ENCODE measurements at places on chromosomes 5 and 9.
A peak's percentile ranks its signal among the peaks of the same experiment; 100 is the strongest.

- no peak for DNase-seq
These were observed 9.0 kb downstream of the KIAA1958 start for GRCh38 chr9:112495614-112496013.

GRCh38 chr5:1190837-1191239 is 10.6 kb upstream of the SLC6A19 start:
- no peak for DNase-seq

DNA sequence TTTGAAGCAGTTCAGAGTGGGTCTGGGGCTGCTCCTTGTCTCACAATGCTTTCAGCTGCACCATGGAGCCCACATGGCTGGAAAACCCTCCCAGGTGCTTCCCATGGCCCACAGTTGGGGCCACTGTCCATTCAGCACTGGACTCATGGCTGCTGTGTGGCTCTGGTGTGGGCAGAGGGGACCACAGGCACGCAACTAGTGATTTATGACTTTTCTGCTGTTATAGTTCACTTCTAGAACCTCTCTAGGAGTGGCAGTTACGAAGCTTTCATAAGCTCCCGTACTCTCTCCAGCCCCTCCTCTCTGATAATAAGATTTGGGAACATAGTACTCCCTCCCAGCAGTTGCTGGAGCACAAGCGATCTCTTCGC is 29.0 kb downstream of the GLRA1 start:
- no peak for DNase-seq

DNA sequence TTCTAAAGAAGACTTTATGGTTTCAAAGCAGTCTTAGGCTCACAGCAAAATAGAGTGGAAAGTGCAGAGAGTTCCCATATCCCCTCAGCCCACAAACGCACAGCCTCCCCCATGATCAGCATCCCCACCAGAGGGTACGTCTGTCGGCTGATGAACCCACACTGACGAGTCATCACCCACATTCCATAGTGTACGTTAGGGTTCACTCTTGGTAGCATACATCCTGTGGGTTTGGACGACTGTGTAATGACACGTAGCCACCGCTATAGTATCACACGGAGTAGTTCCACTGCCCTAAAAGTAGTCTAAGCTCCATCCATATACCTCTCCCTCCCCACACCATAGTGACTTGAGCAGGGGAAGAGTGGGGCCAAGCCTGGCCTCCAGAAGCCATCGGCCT is 135.7 kb upstream of the PHYKPL start:
- no peak for DNase-seq

DNA sequence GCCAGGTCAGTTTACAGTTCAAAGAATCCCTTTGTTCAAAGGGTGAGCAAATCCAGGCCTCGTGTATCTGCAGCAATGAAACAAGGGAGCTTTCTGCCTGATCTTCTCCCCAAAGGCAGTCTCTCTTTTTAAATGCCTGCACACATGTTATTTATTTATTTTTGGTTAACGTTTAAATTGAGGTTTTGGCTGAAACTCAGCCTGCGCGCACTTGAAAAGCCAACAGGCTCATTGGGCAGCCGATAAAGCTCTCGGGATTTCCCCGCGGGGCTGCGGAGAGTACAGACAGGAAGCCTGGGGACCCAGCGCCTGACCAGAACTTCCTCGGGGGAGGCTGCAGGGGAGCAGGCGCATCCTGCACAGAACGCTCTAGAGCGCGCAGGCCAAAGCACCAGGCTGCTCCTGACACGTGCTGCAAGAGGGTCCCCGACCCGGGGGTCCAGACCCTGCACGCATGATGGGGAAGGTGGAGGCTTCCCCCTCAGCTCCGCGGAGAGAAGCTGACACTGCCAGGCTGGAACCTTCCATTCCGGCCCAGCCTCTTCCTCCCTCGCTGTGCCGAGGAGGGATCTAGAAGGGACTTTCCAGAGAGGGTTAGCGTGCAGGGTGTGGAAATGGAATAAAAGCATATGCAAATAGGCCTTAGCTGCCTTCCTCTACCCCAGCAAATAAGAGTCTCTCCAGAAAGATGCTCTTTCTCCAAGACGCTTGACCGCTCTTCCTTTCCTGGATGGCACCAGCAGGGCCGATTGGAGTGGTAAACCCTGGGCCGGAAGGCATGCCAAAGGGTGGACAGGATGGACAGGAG is 46.1 kb downstream of the PTTG1 start:
- DNase-seq = peak; percentile 77

DNA sequence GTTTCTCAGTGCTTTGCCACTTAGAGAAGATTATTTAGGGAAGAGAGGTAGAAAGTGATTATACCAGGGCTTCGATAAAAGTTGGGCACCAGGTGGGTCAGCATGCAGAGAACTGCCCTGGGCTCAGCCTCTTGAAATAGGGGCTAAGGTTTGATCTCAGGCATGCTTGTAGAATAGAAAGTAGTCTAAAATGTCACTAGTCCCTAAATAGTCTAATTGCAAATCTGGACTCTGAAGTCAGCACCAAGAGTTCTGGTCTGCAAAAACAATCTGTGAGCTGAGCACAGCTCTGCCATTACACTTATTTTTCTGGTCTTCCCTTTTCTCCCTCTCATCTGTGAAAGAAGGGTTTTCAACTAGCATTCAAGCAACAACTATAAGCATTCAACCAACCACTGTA is 248.0 kb downstream of the SMARCA2 start:
- no peak for DNase-seq

DNA sequence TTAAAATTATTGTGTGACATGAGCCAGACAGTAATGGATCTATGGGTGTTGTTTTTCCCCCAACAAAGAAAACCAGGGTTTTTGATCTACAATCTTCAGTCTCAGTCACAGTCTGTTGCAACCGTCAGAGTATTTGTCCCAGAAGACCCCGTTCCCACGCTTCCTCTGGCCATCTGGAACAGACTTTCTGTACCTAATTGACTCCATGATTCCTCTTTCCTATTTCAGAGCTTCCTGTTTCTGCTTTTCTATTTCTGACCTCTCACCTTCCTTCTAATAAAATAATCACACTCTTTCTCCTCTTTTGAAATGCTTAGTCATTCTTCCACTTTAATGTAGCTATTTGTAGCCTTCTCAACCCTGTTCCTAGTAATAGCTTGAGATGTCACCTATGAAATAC is 1044.8 kb downstream of the DTWD2 start:
- DNase-seq = no peak

DNA sequence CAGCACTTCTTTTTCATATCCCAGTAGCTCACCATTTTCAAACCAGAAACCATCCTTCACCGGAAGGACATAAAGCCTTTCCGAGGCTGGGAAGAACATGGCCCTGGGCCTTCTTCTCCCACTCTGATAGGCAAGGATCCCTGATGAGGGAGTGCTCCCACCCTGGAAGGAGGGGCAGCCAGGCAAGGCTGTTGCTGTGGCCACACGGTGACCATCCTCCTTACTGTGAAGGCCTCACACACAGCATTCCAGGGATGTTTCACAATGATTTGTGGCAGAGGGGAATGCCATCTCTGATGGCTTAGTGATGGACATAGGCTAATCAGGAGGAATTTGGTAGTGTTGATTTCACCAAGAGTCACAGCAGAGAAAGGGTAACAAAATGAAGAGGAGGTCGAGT is 130.7 kb downstream of the ADAMTS12 start:
- DNase-seq = no peak

GRCh38 chr5:6750142-6750840 is 37.1 kb downstream of the TENT4A start:
- no peak for DNase-seq

GRCh38 chr5:7926720-7927119 is 57.8 kb downstream of the MTRR start:
- no peak for DNase-seq

DNA sequence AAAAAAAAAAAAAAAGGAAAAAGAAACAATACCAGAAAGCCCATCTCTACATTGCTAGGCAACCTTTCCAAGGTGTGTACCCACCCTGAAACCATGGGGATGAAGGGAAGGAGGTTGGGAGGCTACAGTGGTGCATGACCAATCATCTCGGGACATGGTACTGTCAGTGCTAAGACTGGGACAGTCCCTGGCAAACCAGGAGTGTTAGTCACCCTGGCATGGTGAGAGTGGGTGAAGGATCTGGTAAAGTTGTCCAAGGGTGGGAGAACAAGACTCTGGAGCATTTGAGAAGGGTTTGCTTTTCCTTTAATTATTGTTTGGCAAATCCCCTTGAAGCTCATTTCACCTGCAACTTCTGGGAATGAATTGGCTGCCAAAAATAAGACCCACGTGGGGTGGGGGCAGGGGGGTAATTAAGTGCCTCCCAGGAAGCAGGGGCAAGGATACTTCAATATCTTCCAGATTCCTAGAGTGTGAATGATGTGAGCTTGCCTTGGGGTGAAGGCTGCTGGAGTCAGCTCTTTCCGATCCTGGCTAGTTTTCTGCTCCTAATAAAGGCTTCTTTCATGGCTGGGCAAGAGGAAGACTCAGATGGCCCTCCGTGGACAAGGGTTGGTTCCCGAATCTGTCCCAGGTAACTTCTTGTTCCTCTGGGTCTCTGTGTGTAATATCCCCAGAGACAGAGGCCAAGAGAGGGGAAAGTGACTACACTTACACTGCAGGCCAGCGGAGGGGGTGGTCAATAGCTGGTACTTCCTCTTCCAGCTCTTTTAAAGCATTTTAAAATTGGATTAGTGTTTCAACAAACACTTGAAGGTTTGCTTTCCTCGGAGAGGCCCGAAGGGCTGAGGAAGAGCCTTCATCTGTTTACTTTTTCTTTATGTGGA is 61.6 kb upstream of the SPRY4 start:
- no peak for DNase-seq

- DNase-seq = no peak
These were observed 42.9 kb upstream of the GARNL3 start for GRCh38 chr9:127221695-127222094.

GRCh38 chr9:88075506-88075905 is 62.8 kb downstream of the SPATA31C2 start:
- no peak for DNase-seq

- DNase-seq = no peak
These were observed 682 bp downstream of the MAN1B1 start for GRCh38 chr9:137087409-137087925.

GRCh38 chr5:81631621-81632020 is 119.3 kb downstream of the SSBP2 start:
- DNase-seq = no peak

DNA sequence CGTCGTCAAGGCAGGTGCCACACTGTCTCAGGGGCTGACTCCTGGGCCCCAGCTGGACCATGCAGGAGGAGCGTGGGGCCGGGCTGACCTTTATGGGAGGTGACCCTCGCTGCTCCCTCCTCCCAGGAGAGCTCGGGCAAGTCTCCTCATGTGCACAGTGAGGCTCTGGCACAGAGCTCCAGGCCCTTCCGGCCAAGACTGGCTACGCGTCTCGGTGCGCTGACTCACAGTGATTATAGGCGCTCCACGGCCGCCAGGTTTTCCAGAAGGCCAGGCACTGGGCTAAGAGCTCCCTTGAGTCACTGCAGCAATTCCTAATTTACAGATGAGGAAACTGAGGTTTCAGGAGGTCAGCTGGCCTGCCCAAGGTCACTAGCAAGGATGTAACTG is 47.4 kb downstream of the VAV2 start:
- DNase-seq = no peak

- DNase-seq = no peak
These were observed 2.7 kb downstream of the AOPEP start for GRCh38 chr9:94729199-94729598.

DNA sequence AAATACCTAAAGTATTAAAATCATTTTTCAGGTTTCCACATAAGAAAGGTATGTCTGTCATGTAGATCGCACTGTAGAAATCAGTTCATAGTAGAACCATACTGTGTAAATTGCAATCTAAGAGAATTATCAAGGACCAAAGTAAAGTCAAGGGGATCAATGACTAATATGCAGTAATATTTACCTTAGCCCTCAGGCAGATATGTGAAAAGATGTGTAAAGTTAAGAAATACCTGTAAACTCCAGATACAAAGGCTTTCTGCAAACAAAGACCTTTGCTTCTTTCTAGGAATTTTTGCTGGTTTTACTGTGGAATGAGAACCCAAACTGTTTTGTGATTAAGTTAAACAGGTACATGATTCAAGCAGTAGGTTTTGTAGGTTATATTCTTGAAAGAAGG is 11.6 kb downstream of the POLK start:
- DNase-seq = no peak

DNA sequence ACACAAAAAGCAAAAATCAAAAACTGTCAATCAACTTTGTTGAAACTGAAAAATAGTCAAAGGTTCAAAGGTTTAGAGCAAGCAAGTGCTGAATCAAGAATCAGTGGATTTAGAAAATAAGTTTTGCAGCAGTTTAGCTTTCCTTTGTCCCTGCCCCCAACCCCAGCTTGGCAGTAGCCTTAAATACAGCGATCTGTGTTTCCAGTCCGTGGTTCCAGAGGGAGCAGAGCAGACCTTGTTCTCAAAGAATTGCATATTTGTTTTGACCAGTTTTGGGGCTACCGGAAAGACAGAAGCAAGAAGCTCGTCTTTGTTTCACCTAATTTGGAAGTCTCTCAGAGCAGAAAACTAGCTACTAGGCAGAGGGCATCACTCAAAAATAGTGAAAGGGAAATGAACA is 57.2 kb upstream of the PRDM9 start:
- no peak for DNase-seq

DNA sequence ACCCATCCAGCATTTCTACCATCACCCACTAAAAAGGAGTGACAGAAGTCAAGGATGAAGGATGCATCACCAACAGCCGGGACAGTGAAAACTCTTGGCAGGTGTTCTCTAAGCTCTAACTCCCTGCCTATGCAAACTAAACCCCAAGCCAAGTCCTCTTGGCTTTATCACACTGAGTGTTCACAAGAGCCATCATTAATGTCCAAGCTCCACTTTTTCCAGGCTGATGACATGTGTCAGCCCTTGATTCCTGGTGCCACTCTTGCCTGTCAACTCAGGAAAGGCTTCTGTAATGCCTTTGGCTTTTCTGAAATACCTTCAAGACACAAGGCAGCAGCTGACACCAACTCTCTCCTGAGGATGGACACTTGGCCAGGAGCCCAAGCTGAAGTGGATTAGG is 86.9 kb downstream of the NR6A1 start:
- DNase-seq = no peak
